Putamen (tissue), 1 donor: ENCODE measurements at places on chromosomes 3 and 15.

DNA sequence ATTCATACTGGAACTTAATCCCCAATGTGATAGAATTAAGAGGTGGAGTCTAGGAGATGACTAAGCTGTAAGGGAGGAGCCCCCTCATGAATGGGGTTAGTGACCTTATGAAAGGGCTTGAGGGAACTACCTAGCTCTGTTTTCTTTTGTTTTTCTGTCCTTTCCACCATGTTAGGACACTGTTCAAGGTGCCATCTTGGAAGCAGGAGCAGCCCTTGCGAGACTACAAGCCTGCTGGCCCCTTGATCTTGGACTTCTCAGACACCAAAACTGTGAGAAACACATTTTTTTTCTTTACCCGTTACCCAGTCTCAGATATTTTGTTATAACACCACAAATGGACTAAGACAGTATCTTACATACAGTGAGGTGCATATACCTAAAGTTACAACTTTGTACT, 26.5 kb downstream of the GOLGA6A start:
- no peak for DNase-seq

DNA sequence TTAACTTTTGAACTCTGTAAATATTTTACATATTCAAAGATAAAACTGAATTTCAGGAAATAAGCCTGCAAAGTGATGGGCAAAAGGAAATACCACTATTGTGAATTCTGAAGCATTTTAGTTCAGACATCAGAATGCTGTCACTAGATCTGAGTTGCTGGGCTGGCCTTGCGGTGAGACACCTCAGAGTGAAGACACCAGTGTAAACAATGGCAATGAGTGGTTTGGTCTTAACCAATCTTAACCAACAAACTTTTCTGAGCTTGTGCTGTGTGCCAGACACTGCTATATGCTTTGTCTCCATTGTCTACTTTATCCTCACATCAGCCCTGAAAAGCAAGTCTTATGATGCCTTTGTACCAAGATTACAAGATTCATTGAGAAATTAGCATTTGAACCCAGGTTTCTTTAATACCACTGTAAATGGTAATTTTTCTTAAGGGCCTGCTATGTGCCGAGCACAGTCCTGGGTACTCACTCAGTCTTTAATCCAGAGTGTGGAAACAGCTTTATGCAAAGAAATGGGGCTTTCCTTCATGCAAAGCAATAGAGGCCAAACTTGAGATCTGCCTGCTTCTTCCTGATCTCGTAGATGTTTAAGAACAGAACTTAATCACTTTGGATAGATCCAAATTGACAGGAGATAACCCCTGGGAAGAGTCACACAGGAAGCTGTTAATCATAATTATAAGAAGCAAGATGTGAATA, 55.0 kb downstream of the TMEM39A start:
- DNase-seq, result no peak

DNA sequence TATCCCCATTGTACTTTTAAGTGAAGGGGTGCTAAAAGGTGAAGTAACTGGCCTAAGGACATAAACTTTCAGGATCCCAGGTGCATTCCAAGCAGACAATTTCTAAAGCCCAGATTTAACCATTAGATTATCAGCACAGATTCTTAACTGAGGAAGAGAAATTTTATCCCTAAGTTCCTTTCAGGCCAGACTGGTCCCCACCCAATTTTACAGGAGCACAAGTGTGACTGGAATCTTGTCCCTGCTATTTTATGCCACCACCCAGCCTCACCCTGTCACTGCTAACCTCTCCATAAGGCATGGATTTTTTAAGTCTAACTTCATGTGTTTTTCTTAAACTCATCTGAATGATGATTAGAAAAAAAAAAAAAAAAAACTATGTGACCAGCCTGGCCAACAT, 37.1 kb upstream of the ATP1B3 start:
- no peak for DNase-seq

- DNase-seq, result no peak
Observed at GRCh38 chr3:67048067-67048714, 50.1 kb downstream of the KBTBD8 start.

GRCh38 chr3:88321363-88322050, 171.7 kb downstream of the C3orf38 start:
- no peak for DNase-seq

- DNase-seq, result no peak
Observed at GRCh38 chr3:98199020-98199419, 32.5 kb downstream of the OR5H15 start.

DNA sequence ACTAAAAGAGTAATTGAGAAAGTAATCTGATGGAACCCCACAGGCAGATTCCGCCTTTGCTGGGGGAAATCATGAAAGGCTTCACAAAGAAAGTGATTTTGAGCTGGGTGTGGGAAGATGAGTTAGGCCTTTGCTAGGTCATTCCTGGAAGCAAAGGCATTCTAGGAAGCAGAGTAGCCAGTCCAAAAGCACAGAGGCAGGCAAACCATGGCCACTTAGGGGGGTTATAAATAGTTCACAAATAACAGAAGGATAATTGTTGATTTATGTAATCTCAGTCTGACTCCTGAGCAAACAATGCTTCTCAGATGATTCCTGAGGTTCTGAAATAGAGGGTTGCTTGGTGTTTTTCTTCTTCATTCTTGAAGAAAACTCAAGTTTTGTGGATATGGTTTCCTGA, 576.3 kb downstream of the NTRK3 start:
- no peak for DNase-seq

DNA sequence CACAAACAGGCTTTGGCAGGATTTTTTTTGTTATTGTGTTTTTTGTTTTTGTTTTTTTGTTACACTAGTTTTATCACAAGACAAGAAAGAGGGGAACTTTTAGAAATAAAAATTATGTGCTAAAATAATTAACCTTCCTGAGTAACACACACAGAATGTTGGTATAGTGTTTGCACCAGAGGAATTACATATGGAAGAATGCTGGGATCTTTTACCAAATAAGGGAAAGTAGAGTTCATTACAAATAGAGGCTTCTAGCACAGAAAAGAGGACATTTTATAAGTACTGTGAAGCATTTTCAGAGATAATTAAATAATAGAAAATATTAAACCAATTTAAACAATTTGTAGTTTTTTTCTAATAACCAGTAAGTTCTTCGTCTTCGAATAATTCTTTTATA, 116.0 kb downstream of the IGF1R start:
- no peak for DNase-seq

GRCh38 chr15:101614761-101615160, 37.4 kb downstream of the TM2D3 start:
- DNase-seq, result no peak

GRCh38 chr3:9498781-9499180, 54.8 kb downstream of the LHFPL4 start:
- no peak for DNase-seq

- no peak for DNase-seq
Observed at GRCh38 chr3:188537606-188538005, 383.6 kb downstream of the LPP start.
